Neuronal stem cell (in vitro differentiated cells): ENCODE measurements at places on chromosomes 7 and 10.
A peak's percentile ranks its signal among the peaks of the same experiment; 100 is the strongest.

GRCh38 chr7:77811516-77812289 lies 13.1 kb downstream of the PHTF2 start:
- no peak for DNase-seq

DNA sequence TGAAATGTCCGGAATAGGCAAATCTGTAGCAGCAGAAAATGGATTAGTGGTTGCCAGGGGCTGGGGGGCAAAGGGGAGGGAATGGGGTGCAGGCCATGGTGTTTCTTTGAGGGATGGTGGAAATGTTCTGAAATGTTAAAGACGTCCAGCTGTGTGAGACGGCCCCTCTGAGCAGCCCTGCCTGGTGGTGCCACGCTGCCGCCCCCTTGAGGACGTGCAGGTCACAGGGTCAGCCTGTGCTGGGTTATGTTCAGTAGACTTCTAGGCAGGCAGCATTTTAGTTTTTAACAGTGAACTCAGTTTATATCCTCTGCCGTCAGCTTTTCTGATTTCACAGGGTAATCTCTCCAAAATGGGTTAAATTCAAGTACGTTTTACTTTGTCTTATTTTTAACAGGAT lies 9.4 kb downstream of the NUB1 start:
- no peak for DNase-seq

GRCh38 chr10:66514666-66515065 lies 411.2 kb upstream of the LRRTM3 start:
- no peak for DNase-seq

GRCh38 chr7:94509887-94510581 lies 425 bp downstream of the CASD1 start:
- peak; percentile 72 for DNase-seq

DNA sequence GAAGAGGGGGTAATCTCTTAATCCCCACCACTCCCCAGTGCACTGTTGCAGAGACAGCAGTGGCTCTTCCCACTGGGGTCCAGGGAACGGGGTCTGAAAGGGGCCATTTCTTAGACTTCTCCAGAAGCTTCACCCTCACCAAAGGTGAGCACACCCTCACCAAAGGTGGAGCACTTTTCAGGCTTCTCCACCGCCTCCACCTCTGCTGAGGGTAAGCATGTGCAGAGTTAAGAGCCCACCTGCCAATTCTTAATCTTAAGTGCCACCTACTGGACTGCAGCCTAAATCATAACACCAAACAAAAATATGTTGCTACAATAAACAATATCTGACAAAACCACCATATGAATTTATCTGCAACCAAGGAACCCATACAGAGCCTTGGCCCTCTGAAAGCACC lies 27.0 kb downstream of the SNX13 start:
- no peak for DNase-seq

GRCh38 chr7:158648168-158648567 lies 56.4 kb downstream of the NCAPG2 start:
- no peak for DNase-seq

DNA sequence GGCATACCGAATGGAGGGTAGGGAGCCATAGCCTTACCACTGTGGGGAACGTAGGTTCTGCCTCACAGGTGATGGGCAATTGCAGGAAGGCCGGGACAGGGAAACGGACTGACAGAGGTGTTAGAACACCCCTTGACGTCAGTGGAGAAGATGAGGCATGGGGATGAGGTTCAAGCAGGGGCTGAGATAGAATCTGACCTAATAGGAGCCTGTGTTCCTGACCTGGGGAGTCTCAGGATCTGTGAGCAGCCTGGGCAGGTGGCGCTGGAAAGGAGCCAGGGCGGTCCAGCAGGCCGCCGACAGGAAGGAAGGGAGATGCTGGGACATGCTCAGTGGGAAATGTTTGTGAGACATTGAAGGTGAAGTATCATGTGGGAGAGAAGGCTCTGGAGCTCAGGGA lies 109.4 kb downstream of the WDFY4 start:
- no peak for DNase-seq

DNA sequence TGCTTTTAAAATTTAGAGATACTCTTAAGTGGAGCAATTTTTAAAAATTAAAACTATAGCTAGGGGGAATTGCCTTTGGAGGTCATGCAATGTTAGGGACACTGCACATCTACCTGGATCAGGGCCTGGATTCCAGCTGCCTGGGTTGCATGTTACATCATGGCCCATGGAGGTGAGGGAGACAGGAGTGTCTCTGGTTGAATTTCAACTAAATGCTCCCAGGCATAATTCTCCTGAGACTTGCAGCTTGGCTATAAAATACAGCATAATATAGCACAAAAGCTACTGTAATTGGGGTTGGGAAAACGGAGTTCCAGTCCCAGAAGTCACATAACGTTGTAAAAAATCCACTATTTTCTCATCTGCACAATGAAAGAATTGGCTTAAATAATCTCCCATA lies 782.5 kb downstream of the LRMDA start:
- no peak for DNase-seq

- no peak for DNase-seq
These were observed 82.6 kb upstream of the ELMO1 start for GRCh38 chr7:37531225-37531624.

DNA sequence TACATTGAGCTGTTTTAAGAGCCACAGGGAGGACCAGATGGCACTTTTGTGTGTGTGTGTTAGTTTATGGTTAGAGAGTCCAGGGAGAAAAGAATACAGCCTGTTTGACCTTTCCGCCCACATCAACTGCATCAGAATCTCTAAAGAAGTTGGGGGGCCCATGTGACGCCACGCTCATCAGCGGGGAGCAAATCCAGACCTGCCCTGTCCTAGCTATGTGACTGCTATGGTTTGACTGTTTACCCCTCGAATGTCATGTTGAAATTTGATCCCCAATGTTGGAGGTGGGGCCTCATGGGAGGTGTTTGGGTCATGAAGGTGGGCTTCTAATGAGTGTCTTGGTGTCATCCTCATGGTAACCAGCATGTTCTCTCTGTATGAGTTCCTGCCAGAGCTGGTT lies 128.0 kb downstream of the ADRA2A start:
- DNase-seq, result no peak

GRCh38 chr7:83849131-83849530 lies 200.2 kb upstream of the SEMA3E start:
- DNase-seq, result no peak

DNA sequence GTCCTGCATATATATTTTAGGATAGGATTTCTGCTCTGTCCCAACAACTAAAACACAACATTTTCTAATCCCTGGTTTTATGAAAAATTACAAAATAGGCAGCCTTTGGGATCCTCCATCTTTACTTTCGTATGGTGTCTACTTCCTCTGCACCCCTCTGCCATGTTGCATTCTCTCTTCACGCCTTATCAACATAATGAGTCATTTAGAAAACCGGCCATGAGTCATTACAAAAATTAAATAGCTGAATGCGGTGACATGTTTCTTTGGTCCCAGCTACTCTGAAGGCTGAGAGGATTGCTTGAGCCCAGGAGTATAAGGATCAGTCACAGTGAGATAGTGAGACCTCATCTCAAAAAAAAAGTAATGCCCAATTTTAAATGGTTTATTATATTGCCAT lies 148.1 kb upstream of the CELF2 start:
- DNase-seq, result no peak
